NCI-H2081 (cell line): ENCODE measurements at places on chromosomes 3 and 15.

DNA sequence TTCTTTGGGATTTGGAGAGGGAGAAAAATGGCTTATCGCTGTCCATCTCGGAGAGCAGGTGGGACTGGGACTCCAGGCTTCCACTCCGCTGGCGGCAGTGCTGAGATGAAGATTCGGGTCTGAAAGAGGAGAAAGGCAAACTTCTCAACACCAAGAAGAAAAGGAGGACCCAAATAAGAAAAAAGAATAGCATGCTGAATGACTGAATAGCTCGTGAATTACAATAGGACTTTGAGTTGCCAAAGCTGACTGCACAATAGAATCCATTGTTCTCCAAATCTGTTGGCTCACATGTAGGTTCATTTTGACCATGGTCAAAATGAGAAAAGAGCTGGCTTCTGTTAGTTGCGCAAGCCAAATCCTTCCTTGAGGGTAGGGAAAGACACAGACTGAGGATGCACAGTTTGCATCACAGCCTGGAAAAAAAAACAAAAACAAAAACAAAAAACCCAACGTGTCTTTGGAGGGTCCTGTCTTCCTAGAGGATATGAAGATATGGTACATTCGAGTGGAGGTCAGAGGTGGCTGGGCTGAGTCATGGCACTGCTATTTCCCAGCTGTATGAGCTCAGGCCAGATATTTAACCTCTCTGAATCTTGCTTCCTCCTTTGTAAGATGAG lies 59.3 kb upstream of the LMOD3 start:
- no peak for DNase-seq

- no peak for DNase-seq
Measured at GRCh38 chr3:133606902-133607301, 33.4 kb downstream of the CDV3 start.

DNA sequence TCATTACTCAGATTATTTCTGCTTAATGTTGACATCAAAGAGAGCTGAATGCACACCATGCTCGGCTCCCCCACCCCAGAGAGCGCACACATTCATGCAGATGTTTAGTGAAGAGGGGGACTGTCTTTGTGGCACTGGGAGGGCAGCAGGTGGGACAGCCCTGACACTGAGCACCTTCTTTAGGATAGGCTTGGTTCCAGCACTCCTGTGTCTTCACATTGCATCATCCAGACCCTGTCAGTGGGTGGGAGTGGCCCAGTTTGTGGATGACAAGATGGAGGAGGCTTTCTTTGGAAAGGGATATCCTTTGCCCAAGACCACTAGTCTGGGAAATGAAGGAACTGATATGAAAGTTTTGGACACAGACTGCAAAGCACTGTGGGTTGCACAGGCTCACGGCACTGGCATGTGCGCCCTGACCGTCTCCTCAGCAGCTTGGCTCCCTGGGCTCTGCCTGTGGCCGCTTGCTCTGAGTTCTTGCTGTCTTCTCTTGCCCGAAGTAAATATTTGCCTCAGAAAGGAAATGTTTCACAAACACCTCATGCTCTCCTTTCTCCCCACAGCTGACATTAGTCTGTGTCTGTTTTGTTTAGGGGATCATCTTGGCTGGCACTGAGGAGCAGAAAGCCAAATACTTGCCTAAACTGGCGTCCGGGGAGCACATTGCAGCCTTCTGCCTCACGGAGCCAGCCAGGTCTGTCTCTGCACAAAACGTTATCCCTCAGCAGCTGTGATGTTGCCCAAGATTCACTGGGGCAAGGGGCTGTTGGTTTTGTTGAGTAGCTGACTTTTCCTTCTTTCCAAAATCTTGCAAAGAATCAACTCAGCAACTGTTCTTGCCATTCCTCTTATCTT lies 16.6 kb downstream of the ACAD9 start:
- no peak for DNase-seq

DNA sequence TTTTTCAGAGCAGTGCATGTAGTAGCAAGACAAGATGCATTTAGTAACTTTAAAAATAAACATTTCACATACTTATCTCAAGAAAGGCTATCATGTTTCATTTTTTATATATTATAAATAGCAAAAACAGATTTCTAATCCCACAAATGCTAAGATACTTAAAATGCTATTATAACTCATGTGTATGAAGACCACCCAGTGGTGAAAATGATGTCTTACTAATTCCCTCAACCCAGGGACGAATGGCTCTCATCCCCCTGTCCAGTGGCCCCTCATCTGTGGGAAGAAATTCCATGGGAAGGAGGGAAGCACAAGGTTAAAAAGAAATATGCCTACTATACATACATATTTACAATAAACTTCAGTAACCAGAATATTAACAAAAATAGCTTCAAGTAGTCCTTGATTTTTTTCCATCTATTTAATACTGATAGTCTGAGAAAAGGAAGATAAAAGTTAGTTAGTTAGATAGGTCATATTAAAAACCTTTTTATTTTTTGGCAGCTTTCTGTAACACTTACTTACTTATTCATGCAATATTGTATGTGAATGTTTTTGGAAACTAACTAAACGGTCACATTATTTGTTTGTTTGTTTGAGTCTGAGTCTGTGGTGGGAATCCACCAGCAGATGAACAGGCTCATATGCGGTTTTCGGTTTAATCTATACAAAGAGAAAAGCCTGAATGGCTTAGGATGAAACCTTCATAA lies 14.8 kb downstream of the NR2E3 start:
- DNase-seq, result no peak

DNA sequence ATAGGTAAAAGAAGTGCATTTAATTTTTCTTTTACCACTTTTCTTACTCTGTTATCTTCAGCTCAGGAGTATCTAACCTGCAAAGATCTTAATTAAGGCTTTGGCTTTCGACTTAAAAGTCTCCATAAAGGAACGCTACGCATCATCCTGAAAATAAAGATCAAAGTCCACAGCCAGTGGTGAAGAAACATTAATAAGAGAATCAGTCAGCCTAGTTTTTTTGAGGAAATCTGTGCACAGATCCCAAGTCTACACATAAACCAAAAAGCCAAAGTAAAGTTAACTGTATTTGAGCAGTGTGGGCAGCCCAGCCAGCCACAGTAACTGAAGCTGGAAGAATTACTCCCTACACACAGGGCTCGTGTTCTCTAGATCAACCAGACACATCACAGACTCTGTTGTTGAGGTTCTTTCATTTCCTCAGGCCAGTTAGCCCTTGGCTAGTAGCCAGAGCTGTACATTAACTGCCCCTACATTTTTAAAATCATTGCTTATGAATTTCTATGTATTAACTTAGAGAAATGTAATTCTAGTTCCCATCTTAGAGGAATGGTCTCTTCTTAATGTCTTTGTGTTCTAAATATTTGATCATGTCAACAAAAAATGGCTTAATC lies 6.9 kb downstream of the LRRC2 start:
- DNase-seq, result no peak

DNA sequence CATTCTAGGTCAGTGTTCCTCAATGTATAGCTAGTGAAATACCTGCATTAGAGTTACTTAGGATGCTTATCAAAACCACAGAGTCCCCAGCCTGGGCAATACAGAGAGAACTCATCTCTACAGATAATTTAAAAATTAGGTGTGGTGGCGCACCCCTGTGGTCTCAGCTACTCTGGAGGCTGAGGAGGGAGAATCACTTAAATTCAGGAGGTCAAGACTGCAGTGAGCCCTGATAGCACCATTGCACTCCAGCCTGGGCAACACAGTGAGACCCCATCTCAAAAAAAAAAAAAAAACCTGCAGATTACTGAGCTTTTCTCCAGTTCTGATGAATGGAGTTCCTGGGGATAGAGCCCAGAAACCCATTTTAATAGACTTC lies 10.1 kb upstream of the MINDY2 start:
- no peak for DNase-seq
